ENCODE measurements at places on chromosomes 7 and 10. TPM values are rescaled to one million over a fixed set of nuclear protein-coding genes. Genes with fewer than 3 reads are reported as not detected.

DNA sequence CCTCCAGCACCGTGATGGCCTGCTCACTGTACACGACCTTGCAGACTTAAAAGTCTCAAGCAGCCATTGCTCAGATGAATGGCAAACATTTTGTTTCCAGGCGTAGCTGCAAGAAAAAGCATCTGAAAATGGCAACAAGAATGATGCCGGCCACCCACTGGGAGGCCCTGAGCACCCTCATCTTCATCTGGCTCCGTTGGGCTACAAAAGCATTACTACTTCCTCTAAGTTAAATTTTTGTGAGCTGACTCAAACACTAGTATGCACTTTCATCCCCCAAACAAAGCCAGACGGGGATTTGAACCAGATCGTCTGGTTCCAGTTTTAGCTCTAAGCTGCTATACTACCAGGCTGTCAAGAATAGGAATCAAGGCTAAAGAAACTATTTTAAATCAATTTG lies 116.6 kb upstream of the CDK1 start:
- DNase-seq: no peak
- H3K4me3 ChIP-seq: no peak overlapping the region
- no peaks in the 10 kb centered on the region for H3K36me3 ChIP-seq
- H3K27ac ChIP-seq: no peak overlapping the region
- peaks cover 6% of the 10 kb centered on the region for H3K4me1 ChIP-seq

- H3K27ac ChIP-seq: no peak overlapping the region
- DNase-seq: no peak
- peaks cover 3% of the 10 kb centered on the region for H3K27me3 ChIP-seq
- H3K36me3 ChIP-seq: no peaks in the 10 kb centered on the region
- H3K4me3 ChIP-seq: no peak overlapping the region
- H3K4me1 ChIP-seq: peaks cover 21% of the 10 kb centered on the region
Observed at GRCh38 chr7:29853072-29853471, 46.8 kb downstream of the WIPF3 start.

DNA sequence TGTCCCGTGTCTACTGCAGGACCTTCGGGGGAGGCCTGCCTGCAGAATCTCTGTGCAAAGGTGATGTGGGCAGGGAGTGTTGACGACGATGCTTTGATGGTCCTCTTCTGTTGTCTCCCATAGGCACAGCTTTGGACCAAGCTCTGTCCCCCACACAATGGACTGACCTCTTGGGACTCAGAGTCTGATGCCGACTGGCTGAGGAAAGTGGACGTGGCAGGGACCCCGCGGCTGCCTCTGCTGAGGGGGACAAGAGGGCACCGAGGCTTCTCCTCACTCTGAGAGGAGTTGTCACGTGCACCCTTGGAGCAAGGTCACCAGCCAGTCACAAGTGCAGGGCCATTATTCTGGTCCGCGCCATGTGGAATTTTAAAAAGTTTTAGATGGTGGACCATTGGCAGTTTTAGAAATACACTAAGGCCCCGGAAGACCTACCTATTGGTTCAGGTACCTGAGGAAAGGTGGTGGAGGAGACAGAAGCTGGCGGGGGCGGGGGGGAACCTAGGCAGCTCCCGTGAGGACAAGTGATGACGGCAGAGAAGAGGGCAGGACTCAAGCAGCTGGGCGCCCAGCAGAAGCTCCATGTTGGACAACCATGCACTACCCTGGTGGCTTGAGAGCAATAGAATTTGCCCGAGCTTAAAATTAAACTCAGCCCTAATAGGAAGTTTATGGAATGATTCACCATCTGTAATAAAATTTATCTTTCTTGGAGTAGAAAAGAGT lies 331.4 kb downstream of the PTPRN2 start:
- peaks cover 5% of the 10 kb centered on the region for H3K27me3 ChIP-seq
- no peak for DNase-seq
- no peak overlapping the region for H3K4me3 ChIP-seq
- H3K4me1 ChIP-seq: no peaks in the 10 kb centered on the region

DNA sequence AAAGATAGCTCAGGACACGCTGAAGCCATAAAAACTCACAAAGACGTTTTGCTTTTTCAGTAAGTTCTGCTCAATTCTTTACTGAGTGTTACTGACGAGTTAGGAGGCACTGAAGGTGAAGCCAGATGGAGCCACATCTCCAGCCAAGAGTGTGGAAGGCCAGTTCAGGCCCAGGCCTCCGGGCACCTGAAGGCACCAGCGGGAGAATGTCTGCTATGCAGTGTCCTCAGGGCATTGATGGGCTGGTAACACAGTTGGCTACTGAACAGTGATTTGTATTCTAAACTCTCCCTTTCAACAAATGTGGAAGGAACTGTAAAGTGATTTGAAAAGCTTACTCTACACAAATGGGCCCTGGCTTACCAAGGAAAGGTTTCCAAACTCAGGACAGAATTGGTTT lies 64.8 kb upstream of the SVIL start:
- no peaks in the 10 kb centered on the region for H3K27me3 ChIP-seq
- H3K27ac ChIP-seq: peak overlapping the region; percentile 39
- H3K4me1 ChIP-seq: peaks cover 1% of the 10 kb centered on the region
- H3K36me3 ChIP-seq: peaks cover 8% of the 10 kb centered on the region
- no peak overlapping the region for H3K4me3 ChIP-seq
- no peak for DNase-seq

DNA sequence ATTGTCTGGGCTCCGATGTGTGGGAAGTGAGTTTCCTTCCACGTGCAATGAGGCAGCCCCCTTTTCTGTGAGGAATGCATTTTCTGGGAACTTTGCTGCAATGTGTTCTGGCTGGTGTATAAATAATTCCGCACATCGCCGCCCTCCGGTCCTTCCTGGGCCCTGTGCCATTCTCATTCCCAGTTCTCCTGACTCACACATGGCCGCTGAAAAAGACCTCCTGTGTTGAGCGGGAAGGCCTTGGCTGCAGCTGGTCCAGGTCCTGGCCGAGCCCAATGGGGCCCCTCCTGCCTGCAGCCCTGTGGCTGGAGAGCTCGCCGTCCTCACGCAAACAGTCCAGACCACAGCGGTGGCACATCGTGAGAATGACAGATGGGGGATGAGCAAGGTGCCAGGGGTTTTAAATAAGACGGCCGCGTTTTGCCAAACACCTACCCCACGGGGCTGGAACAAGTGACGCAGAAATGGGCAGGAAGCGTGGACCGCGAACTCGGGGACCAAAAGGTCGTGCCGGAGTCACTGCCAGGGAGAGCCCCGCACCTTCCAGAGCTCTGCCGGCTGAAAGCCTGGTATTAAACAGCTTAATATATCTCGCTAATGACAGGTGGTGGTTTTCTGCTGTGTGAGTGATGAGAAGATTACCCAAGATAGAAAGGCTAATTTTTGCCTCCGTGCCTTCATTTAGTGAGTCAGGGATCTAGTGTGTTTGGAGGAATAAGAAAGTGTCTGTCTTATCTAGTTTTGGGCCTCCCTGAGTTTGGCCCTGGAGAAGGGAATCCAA lies 37.0 kb downstream of the FAM20C start:
- peaks cover 6% of the 10 kb centered on the region for H3K36me3 ChIP-seq
- DNase-seq: no peak
- H3K4me3 ChIP-seq: no peak overlapping the region
- H3K27ac ChIP-seq: no peak overlapping the region

Gene ZNF425
- total RNA-seq: 8.0 TPM

Gene SFR1
- 7.1 TPM for total RNA-seq

Gene MAT1A
- 0.13 TPM for total RNA-seq

DNA sequence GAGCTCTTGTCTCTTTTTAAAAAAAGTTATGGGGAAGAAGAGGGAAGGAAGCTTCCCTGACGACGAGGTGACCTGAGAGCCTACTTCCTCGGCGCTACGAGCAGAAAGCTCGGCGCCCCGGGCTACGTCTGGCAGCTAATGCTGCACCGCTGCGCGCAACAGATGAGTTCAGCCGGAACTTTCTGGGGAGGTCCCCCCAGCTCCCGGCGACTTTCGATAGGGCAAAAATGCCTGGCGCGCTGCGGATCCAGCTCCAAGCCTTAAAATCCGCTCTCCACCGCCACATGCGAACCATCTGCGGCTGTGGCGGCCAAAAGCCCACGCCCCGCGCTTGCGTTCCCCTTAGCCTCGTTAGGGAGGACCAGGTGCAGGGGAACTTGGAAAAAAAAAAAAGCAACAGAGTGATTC lies 621 bp downstream of the P4HA1 start:
- H3K4me1 ChIP-seq: peaks cover 19% of the 10 kb centered on the region
- peak; percentile 33 for DNase-seq
- H3K36me3 ChIP-seq: no peaks in the 10 kb centered on the region
- H3K27ac ChIP-seq: peak overlapping the region; percentile 94
- H3K27me3 ChIP-seq: no peaks in the 10 kb centered on the region

GRCh38 chr7:82049442-82049841 lies 279.6 kb upstream of the HGF start:
- no peak for DNase-seq
- H3K27me3 ChIP-seq: no peaks in the 10 kb centered on the region
- H3K4me1 ChIP-seq: peaks cover 22% of the 10 kb centered on the region
- no peak overlapping the region for H3K4me3 ChIP-seq
- peak overlapping the region; percentile 79 for H3K27ac ChIP-seq

Gene GCK
- 4.9 TPM for total RNA-seq

Gene SLC29A3
- total RNA-seq: 13.3 TPM

Gene SLC13A1
- total RNA-seq: not detected

DNA sequence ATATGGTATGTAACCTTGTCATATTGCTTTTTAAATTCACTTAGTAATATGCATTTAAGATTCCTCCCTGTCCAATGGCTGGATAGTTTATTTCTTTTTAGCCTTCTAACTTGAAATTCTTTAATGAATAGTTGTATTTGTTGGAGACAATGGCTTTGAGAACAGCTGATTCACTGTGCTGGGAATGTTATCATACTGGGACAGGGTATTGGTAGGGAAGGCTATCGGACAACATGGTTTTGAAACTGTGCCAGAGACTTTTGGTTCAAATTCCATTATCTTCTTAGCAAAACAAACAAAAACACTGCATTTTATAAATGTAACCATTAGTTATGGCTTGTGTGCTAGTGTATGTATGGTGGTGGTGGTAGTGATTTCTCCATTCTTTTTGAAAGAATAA lies 517.1 kb upstream of the ANKRD30A start:
- H3K27ac ChIP-seq: no peak overlapping the region
- no peak for DNase-seq
- no peaks in the 10 kb centered on the region for H3K4me1 ChIP-seq
- H3K4me3 ChIP-seq: no peak overlapping the region

Gene MNX1
- 86.5 TPM for total RNA-seq

GRCh38 chr7:16627236-16627635 lies 18.3 kb downstream of the ANKMY2 start:
- H3K36me3 ChIP-seq: peaks cover 15% of the 10 kb centered on the region
- no peak overlapping the region for H3K4me3 ChIP-seq
- peaks cover 2% of the 10 kb centered on the region for H3K4me1 ChIP-seq
- no peaks in the 10 kb centered on the region for H3K27me3 ChIP-seq
- DNase-seq: no peak

Gene TUBAL3
- total RNA-seq: not detected

Gene HPS6
- 15.6 TPM for total RNA-seq

Gene CYP2C9
- total RNA-seq: 0.34 TPM

Gene APBB1IP
- 0.24 TPM for total RNA-seq

Gene SAP25
- total RNA-seq: 8.1 TPM

Gene GPER1
- 0.64 TPM for total RNA-seq

GRCh38 chr10:102113956-102114857 lies 6.0 kb downstream of the LDB1 start:
- peak overlapping the region; percentile 90 for H3K4me3 ChIP-seq
- no peaks in the 10 kb centered on the region for H3K27me3 ChIP-seq
- peak overlapping the region; percentile 97 for H3K27ac ChIP-seq

Gene MINPP1
- total RNA-seq: 31.5 TPM

DNA sequence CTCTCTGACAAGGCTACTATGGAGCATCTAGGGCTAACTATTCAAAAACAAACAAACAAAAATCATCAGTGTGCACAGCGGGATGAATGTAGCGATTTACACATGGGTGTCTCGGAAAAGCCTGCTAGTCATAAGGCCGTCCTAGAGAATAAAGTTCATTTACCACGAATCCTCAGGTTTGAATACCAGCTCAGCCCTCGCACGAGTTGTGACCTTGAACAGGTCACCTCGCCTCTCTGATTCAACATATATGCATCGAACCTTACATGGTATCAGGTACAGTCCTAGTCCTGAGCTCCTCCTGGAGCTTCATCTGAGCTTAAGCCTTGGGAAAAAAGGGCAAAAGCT lies 572 bp downstream of the ATP5MF start:
- H3K4me1 ChIP-seq: peaks cover 11% of the 10 kb centered on the region
- peaks cover 8% of the 10 kb centered on the region for H3K36me3 ChIP-seq
- DNase-seq: no peak

GRCh38 chr7:22445140-22445743 lies 54.7 kb downstream of the STEAP1B start:
- H3K4me3 ChIP-seq: no peak overlapping the region
- no peaks in the 10 kb centered on the region for H3K36me3 ChIP-seq
- no peaks in the 10 kb centered on the region for H3K27me3 ChIP-seq
- no peak for DNase-seq
- peak overlapping the region; percentile 92 for H3K27ac ChIP-seq
- H3K4me1 ChIP-seq: peaks cover 32% of the 10 kb centered on the region

DNA sequence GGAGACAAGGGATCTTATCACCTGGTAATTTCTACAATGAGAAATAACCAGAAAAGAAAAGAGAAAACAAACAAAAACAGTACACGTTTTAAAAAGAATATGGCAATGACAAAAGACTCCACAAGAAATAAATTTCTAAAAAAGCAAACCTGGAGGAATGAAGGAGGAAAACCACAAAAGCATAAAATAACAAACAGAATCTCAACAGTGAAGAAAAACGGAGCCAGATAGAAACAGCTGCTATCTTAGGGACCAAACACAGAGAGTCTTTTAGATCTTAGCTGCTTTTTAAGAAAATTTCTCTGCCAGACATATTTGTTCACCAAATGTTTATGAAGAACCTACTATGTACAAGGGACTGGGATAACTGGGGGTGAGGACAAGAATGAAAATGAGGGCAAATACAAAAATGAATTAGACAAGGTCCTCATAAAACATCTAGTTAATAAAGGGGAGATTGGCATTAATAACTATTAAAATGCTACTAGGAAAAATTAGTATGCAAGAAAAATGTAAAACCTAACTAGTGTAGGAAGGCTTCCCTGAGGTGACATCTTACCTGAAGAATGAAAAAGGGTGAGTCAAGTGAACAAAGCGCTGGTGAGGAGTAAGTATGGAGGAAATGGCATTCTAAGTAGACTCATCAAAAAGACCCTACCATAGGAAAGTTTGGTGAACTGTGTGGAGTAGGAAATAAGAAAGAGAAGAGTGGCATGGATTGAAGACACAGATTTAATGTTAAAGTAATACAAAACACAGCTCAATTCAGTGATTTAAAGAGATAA lies 34.3 kb downstream of the WASL start:
- peaks cover 1% of the 10 kb centered on the region for H3K36me3 ChIP-seq
- no peak for DNase-seq
- peak overlapping the region; percentile 31 for H3K27ac ChIP-seq

GRCh38 chr10:24346877-24347519 lies 138.1 kb downstream of the KIAA1217 start:
- no peaks in the 10 kb centered on the region for H3K27me3 ChIP-seq
- DNase-seq: no peak
- peaks cover 37% of the 10 kb centered on the region for H3K4me1 ChIP-seq
- peaks cover 9% of the 10 kb centered on the region for H3K36me3 ChIP-seq
- peak overlapping the region; percentile 73 for H3K27ac ChIP-seq
- no peak overlapping the region for H3K4me3 ChIP-seq

All from progenitor cell of endocrine pancreas (in vitro differentiated cells).